ENCODE measurements at places on chromosomes 1 and 21.

- no peak for DNase-seq
Measured at GRCh38 chr1:70075761-70076160, 129.6 kb downstream of the LRRC40 start.

DNA sequence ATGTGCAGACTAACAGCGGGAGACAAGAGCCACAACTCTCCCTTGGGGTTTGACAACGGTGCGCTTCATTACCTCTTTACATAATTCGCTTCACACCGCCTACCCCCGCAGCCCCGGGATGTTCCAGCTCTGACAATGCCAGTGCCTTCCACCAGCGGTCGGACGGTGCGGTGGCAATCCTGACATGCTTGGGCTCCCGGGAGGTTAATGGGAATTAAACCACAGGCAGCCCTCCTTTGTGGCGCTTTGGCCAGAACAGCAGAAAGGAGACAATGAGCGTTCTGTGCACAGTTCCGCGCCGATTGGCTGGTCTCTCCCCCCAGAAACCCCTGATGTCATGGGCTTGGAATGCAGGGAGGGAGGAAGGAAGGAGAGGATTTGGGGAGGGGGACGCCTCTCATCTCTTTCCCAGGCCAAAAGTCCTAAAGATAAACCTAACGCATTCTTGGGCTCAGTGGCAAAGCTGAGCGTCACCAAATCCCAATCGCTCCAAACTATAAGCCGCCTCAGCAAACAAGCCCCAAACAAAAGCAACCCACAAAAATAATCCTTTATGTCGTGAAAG is 1.3 kb downstream of the CNN3 start:
- peak; percentile 85 for DNase-seq

- DNase-seq: no peak
Measured at GRCh38 chr1:82991569-82991968, 1007.4 kb downstream of the TTLL7 start.

GRCh38 chr1:117045644-117046043 is 14.5 kb upstream of the TTF2 start:
- DNase-seq: no peak

DNA sequence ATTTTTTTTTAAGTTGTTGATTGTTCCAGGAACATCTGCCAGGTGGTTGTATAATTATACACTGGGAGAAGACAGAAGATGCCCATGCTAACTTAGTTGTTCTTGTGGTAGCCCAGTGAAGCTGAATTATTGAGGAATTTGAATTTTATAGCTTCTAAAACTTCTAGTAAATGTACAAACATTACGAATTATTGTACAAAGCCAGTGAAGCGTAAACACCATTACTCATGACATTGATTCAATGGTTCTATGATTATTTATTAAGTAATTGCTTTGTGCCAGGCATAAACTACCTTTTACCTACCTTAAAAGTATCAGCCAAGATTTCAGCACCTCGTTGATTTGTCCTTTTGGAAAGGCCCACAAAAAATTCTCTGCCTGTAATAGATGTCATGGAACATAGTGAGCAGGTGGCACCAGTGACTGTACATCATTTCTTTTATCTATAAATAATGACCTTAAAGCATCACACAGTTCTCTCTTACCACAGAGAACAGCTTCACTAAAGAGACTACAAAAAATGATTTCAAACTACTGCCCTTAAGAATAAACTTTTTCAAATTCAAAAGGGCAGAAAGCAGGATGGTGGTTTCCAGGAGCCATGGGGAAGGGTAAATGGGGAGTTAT is 74.9 kb upstream of the BCL10 start:
- no peak for DNase-seq
